T-cell (primary cell): ENCODE measurements at places on chromosomes 5 and 9. TPM values are rescaled to one million over a fixed set of nuclear protein-coding genes. Genes with fewer than 3 reads are reported as not detected.

WNT8A gene
- total RNA-seq = not detected

GRCh38 chr9:27785714-27786100 lies 212.4 kb upstream of the C9orf72 start:
- no peak for DNase-seq
- H3K27ac ChIP-seq = no peak overlapping the region
- no peaks in the 10 kb centered on the region for H3K36me3 ChIP-seq
- no peaks in the 10 kb centered on the region for H3K27me3 ChIP-seq
- H3K4me3 ChIP-seq = no peak overlapping the region

TRIM36 gene
- total RNA-seq = 0.35 TPM

PTGR1 gene
- total RNA-seq = 0.38 TPM

- no peak for DNase-seq
- H3K27ac ChIP-seq = no peak overlapping the region
- H3K4me3 ChIP-seq = no peak overlapping the region
Measured at GRCh38 chr5:140075371-140075770, 32.3 kb upstream of the NRG2 start.

GRCh38 chr5:75736273-75736672 lies 19.0 kb upstream of the POC5 start:
- no peak overlapping the region for H3K27ac ChIP-seq
- no peaks in the 10 kb centered on the region for H3K36me3 ChIP-seq
- no peak overlapping the region for H3K4me3 ChIP-seq
- no peak for DNase-seq

ANKRD20A1 gene
- 0.77 TPM for total RNA-seq

- H3K27me3 ChIP-seq = no peaks in the 10 kb centered on the region
- DNase-seq = no peak
- no peak overlapping the region for H3K4me3 ChIP-seq
- no peaks in the 10 kb centered on the region for H3K36me3 ChIP-seq
- no peak overlapping the region for H3K27ac ChIP-seq
- no peaks in the 10 kb centered on the region for H3K4me1 ChIP-seq
Measured at GRCh38 chr9:28999057-28999456, 1425.8 kb upstream of the C9orf72 start.

DNA sequence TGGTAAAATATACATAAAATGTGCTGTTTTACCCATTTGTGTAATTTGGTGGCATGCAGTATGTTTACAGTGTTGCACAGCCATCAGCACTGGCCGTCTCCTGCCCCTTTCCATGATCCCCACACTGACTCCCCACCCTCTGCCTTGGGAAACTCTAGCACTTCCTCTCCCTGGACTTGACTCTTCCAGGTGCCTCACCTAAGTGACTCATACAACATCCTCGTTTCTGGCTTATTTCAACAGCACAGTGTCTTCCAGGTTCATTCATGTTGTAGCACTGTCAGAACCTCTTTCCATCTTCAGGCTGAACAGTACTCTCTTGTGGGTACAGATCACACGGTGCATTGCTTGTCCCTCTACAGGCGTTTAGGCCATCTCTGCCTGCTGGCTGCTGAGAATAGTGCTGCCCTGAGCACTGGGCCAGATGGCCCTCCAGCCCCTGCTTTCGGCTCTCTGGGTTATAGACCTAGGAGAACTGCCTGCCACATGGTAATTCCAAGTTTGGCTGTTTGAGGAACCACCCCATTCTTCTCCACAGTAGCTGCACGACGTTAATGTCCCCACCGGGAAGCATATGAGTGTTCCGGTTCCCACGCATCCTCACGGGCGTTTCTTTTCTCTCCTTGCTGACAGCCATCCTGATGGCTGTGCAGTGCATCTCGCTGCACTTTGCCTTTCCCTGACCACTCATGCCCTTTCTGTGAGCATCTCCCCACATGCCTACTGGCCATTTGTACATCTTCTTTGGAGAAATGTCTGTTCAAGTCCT lies 211.8 kb downstream of the FANCC start:
- H3K27me3 ChIP-seq = no peaks in the 10 kb centered on the region
- no peaks in the 10 kb centered on the region for H3K4me1 ChIP-seq
- H3K27ac ChIP-seq = no peak overlapping the region
- DNase-seq = no peak

DNA sequence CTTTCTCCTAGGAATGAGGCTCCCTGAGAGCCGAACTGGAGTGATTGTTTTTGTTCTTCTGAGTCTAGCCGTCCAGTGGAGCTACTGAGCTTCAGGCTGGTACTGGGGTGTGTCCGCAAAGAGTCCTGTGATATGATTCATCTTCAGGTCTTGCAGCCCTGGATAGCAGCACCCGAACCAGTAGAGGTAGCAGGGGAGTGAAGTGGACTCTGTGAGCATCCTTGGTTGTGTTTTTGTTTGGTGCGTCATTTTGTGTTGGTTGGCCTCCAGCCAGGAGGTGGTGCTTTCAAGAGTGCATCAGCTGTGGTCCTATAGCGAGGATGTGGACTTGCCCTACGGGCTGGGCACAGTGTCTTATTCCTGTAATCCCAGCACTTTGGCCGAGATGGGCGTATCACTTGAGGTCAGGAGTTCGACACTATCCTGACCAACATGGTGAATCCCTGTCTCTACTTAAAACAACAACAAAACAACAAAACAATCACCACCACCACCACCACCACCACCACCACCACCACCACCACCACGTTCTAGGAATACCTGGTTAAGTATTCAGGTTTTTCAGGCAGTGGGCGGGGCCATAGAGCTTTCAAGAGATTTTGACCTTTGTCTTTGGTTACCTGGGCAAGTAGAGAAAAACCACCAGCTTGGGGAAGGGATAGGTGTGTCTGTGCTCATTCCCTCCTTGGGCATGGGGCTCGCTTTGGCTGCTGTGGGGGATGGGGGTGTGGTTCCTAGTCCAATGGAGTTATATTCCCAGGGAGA lies 154.0 kb downstream of the WDR70 start:
- no peak overlapping the region for H3K4me3 ChIP-seq
- peaks cover 8% of the 10 kb centered on the region for H3K36me3 ChIP-seq
- no peaks in the 10 kb centered on the region for H3K4me1 ChIP-seq
- DNase-seq = no peak
- no peak overlapping the region for H3K27ac ChIP-seq

GRCh38 chr9:26462213-26462612 lies 430.4 kb downstream of the CAAP1 start:
- no peaks in the 10 kb centered on the region for H3K36me3 ChIP-seq
- H3K4me1 ChIP-seq = no peaks in the 10 kb centered on the region
- DNase-seq = no peak
- H3K27ac ChIP-seq = no peak overlapping the region
- H3K4me3 ChIP-seq = no peak overlapping the region

TAF11L5 gene
- not detected for total RNA-seq

DNA sequence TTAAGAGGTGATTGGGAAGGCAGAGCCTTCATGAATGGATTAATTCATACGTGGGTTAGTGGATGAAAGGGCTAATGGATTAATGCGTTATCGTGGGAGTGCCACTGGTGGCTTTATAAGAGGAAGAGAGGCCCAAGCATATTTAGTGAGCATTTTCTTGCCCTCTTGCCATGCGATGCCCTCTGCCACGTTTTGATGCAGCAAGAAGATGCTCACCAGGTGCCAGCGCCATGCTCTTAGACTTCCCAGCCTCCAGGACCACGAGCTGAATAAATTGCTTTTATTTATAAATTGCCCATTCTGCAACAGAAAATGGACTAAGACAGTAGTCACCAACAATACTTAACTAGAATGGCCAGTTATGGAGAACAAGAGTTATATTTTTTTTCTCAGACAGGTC lies 24.2 kb downstream of the DAPK1 start:
- no peaks in the 10 kb centered on the region for H3K4me1 ChIP-seq
- no peak for DNase-seq
- H3K4me3 ChIP-seq = no peak overlapping the region
- H3K36me3 ChIP-seq = no peaks in the 10 kb centered on the region

SPATA31C1 gene
- not detected for total RNA-seq

DNA sequence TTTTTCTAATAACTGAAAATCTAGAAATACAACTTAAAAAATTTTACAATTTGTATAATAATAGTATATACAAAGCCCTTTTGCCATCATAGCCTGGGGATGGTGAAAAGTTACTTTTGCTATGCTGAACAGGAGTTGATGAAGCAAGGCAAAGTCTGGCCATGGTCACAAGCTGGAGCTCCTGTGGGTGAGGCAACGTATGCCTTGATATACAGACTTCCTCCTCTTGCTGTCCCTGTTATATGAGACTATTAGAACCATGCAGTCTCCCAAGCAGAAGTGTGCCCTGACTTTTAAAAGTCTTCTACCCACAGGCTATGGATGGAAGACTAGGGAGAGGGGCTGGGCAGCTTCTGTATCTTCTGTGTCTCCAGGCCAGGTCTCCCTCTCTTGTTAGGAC lies 15.7 kb downstream of the FAM151B start:
- H3K36me3 ChIP-seq = no peaks in the 10 kb centered on the region
- no peak overlapping the region for H3K4me3 ChIP-seq
- H3K27ac ChIP-seq = no peak overlapping the region
- DNase-seq = no peak
- no peaks in the 10 kb centered on the region for H3K4me1 ChIP-seq

DNA sequence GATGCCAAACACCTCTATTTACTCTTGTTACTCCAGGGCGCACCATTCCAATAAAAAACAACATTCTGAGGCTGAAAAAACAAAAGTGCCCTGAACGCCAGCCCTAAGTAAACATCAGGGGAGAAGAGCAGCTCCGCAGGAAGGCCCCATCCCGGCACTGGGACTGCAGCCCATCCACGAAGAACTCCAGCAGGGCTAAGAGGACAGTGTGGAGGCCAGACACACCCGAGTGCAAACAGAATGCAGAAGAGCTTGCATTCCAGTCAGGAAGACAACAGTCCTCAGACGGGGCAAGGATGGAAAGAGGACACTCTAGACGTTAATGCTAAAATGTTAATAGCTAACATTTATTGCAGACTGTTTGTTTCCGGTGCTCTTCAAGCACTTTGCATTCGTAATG lies 33.0 kb downstream of the FAM240B start:
- no peaks in the 10 kb centered on the region for H3K4me1 ChIP-seq
- H3K27me3 ChIP-seq = peaks cover 15% of the 10 kb centered on the region
- DNase-seq = no peak

DNA sequence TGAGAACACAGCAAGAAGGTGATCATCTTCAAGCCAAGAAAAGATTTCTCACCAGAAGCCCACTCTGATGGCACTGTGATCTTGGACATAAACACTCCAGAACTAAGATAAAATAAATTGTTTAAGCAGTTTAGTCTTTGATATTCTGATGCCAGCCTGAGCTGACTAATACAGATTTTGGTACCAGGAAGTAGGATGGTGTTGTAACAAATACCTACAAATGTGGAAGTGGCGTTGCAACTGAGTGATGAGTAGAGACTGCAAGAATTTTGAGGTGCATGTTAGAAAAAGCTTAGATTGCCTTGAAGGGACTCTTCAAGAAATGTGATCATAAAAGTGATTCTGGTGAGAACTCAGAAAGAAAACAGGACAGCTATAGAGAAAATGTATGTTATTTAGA lies 592.4 kb upstream of the DAB2 start:
- no peaks in the 10 kb centered on the region for H3K27me3 ChIP-seq

C9 gene
- 0.41 TPM for total RNA-seq

FBP1 gene
- 3.5 TPM for total RNA-seq

DNA sequence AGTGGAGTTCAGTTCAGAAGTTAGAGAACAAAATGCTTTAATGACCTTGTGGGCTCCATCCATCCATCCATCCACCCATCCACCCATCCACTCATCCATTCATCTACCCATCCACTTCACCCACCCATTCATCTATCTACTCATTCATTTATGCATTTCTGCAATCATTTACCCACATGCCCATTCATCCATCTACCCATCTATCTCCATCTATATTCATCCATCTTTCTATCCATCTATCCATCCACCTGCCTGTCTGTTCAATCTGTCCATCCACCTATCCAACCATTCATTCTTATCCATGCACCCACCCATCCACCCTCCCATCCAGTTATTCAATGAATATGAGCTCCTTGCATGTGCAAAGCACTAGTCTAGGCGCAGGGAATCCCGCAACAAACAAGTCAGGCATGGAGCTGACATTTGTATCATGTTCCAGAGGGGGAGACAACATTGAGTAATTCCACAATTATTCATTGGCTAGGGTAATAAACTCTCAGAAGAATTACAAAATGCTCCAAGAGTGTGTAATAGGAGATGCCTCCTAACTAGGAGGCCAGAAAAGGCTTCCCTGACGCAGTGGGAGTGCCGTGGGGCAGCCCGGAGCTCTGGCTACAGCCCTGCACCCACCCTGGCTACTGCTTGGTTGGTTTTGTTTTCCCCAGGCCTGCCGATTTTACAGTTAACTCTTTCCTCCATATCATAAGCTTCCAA lies 211.2 kb downstream of the NXNL2 start:
- no peak for DNase-seq
- no peaks in the 10 kb centered on the region for H3K4me1 ChIP-seq
- H3K4me3 ChIP-seq = no peak overlapping the region
- H3K27me3 ChIP-seq = no peaks in the 10 kb centered on the region
- H3K36me3 ChIP-seq = no peaks in the 10 kb centered on the region

GRCh38 chr5:78473751-78474150 lies 113.3 kb downstream of the SCAMP1 start:
- peaks cover 5% of the 10 kb centered on the region for H3K36me3 ChIP-seq
- no peak overlapping the region for H3K27ac ChIP-seq
- no peaks in the 10 kb centered on the region for H3K4me1 ChIP-seq
- no peak overlapping the region for H3K4me3 ChIP-seq
- no peak for DNase-seq

DNA sequence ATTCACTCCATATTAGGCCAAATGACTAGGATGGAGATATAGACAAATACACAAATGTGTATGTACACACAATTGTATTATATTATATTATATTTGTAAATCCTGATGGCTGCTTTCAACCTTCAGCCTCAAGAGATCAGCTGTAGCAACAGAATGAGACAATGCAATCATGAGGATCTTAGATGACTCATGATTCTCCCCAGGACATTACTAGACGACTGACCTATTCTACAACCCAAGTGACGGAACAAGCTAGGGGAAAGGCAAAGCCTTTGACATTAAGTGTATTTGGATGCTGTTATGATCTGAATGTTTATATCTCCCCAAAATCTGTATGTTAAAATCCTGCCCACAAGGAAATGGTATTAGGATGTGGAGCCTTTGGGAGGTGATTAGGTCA lies 66.5 kb downstream of the COX7C start:
- no peak overlapping the region for H3K27ac ChIP-seq
- no peak for DNase-seq
- H3K27me3 ChIP-seq = no peaks in the 10 kb centered on the region

DNA sequence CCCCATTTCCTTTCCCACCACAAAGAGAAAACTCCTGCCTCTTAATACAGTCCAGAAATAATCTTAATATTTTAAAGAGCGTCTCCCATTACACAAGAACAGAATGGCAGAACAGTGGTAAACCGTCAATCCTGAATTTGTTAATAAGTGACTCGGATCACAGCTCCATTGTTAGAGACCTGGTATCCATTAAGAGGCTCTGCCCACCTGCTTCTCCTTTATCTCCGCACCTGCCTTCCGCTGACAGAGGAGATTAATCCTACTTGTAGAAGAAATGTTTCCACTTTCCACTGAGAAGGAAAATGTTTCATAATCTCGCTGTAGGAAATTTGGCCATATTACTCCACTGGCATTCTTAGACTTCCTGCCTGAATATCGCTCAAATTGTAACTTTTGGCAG lies 1493.2 kb downstream of the MAT2B start:
- no peaks in the 10 kb centered on the region for H3K27me3 ChIP-seq
- DNase-seq = no peak
- H3K4me1 ChIP-seq = no peaks in the 10 kb centered on the region
- H3K36me3 ChIP-seq = no peaks in the 10 kb centered on the region

- no peak overlapping the region for H3K4me3 ChIP-seq
- H3K27ac ChIP-seq = no peak overlapping the region
- H3K36me3 ChIP-seq = no peaks in the 10 kb centered on the region
- DNase-seq = no peak
- no peaks in the 10 kb centered on the region for H3K27me3 ChIP-seq
- H3K4me1 ChIP-seq = no peaks in the 10 kb centered on the region
Measured at GRCh38 chr5:116237917-116238500, 153.2 kb downstream of the COMMD10 start.

CXCL14 gene
- total RNA-seq = not detected

FBP2 gene
- total RNA-seq = not detected
